Aorta (tissue), 5 donors: ENCODE measurements at places on chromosomes 11 and 22. TPM values are rescaled to one million over a fixed set of nuclear protein-coding genes. Genes with fewer than 3 reads are reported as not detected.

The B4GALNT4 gene
- total RNA-seq = 3.2 TPM

DNA sequence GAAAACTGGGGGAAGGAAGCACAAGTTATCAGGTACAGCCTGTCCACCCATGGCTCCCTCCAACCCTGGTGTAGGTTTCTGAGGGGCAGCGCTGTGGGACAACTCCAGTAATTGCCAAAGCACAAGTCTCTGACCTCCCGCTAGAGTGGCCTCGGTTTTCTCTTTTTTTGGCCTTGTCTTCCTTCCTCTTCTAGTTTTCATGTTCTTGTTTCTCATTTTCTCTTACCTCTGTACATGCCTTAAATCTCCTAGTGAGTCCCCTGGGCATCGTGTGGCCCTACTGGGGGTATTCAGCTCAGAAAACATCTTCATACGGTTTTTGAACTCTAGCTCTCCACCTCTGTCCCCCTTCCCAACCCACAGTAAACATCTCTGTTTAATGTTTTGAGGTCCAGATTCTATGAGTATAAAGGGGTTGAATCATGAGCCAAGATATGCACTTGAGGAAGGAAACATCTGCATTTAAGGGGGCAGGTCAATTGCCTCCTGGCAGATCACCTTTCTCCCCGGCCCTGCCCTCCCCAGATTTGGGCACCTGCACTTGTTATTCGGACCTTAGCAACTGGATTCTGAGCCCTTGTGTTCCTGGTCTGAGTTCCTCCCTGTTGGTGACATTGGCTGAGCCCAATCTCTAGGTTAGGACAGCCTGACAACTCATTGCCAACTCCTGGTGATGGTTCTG lies 8.4 kb upstream of the LMO2 start:
- DNase-seq = no peak

DNA sequence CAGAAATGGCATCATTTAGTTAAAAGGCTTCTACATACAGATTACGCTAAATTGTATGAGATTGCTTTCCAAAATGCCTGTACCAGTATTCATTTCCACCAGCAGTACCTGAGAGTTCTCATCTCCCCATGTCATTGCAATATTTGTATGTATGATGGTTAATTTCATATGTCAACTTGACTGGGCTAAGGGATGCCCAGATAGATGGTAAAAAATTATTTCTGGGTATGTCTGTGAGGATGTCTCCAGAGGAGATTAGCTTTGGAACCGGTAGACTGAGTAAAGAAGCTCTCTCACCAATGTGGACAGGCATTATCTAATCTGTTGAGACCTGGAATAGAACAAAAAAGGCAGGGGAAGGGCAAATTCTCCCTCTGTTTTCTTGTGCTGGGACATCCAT lies 6.9 kb downstream of the ADM start:
- DNase-seq = no peak

The C11orf52 gene
- 5.2 TPM for total RNA-seq

DNA sequence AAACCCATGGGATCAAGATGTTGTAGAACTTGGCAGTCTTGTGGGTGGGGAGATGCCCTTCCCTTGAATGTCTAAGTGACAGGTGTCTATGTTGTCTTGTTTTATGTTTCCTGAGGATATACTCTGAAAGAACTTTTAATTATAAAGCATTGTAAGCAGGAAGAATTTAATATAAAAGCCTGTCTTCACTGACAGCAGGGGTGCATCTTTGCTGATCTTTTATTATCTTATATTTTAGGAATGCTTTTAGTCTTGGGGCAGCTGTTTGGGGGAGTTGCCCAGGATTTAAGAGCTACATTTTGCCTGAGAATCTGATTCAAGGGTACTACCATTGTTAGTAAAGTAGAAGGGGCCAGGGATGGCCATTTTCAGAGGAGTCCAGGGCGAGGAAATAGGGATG lies 43.4 kb downstream of the IRAG1 start:
- no peak for DNase-seq

The SHANK2 gene
- 0.93 TPM for total RNA-seq

- peak; percentile 51 for DNase-seq
Observed at GRCh38 chr11:64726211-64726641, 3.2 kb upstream of the NRXN2 start.

- DNase-seq = no peak
Observed at GRCh38 chr11:3050386-3051195, 6.6 kb downstream of the CARS1 start.

- DNase-seq = peak; percentile 99
Observed at GRCh38 chr11:64846998-64847666, 2.7 kb upstream of the CDC42BPG start.

The PGM2L1 gene
- 13.5 TPM for total RNA-seq

- DNase-seq = no peak
Observed at GRCh38 chr11:75782540-75783263, 14.1 kb downstream of the DGAT2 start.

- DNase-seq = no peak
Observed at GRCh38 chr11:129825380-129825779, 9.7 kb downstream of the TMEM45B start.

The C11orf42 gene
- not detected for total RNA-seq

- no peak for DNase-seq
Observed at GRCh38 chr11:132519241-132519815, 1013.0 kb downstream of the OPCML start.

The SDHAF2 gene
- 40.0 TPM for total RNA-seq

The HTR3A gene
- total RNA-seq = not detected

DNA sequence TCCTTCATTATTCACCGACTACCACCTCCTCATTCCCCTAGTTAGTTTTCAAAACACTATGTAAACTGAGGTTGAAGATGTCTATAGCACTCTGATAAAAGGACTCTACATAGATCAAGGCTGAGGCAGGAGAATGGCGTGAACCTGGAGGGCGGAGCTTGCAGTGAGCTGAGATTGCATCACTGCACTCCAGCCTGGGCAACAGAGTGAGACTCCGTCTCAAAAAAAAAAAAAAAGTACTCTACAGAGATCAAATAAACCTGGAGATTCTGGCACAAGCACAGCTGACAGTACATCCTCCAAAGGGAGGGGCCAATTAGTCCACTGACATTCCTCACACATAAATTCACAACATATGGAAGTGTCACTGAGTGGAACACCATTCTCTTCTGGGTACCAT lies 31.0 kb downstream of the TSG101 start:
- DNase-seq = no peak

DNA sequence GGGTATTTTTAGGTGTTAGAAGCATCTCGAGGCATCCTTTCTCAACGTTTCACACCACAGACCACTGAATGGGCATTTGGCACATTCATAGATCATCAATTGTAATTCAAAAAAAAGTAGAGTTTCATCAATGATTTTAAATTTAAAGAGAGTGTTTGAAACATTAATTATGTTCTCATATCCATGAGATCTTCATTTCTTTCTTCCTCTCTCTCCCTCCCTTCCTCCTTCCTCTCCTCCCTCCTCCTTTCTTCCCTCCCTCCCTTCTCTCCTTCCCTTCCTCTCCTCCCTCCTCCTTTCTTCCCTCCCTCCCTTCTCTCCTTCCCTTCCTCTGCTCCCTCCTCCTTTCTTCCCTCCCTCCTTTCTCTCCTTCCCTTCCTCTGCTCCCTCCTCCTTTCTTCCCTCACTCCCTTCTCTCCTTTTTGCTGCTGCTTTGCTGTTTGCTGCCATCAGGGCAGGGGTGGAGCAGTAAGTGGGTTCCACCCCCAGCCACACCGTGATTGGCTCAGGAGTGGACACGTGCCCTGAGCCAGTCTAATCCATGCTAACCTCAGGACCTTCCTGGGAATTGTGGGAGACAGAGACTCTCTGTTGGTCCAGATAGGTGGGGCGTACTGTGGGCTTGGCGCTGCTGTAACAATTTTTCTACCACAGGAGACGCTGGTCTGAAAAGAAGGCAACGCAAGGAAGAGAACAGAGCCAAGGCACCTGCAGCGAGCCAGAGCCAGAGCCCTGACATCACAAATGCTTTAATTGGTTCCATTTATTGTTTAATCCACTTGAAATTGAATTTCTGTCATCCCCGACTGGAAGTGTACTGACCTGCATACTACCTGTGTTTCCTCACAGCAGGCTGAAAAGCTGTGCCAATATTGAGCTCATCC lies 33.7 kb upstream of the APOBEC3A start:
- DNase-seq = peak; percentile 86
